ENCODE measurements at places on chromosomes 7 and 10.

DNA sequence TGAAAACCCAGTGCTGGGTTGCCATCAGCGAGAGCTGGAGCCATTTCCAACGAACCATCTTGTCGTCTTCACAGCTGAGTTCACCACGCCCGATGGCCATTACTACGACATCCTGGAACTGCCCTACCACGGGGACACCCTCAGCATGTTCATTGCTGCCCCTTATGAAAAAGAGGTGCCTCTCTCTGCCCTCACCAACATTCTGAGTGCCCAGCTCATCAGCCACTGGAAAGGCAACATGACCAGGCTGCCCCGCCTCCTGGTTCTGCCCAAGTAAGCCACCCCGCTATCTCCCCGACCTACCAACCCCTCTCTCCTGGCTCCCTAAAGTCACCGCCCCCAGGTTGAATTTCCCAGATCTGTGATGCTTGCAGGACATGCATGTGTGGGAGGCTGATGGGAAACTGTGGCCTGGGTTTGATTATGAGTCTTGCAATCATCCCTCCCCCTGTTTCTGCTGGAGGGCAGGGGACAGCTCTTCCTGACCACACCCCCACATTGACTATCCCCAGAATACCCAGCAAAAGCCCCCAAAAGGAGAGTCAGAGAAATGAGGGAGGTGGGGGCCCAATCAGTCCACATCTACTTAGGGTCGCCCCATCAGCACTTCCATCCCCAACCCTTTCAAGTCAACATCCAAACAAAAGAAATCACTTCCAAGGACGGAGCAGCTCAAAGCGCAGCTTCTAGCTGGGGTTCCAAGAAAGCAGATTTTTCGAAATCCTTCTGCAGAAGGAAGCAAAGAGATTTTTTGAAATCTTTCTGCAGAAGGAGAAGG lies 6.9 kb downstream of the SERPINE1 start:
- DNase-seq, result no peak

- no peak for DNase-seq
Measured at GRCh38 chr10:49575489-49576072, 34.5 kb upstream of the SLC18A3 start.

DNA sequence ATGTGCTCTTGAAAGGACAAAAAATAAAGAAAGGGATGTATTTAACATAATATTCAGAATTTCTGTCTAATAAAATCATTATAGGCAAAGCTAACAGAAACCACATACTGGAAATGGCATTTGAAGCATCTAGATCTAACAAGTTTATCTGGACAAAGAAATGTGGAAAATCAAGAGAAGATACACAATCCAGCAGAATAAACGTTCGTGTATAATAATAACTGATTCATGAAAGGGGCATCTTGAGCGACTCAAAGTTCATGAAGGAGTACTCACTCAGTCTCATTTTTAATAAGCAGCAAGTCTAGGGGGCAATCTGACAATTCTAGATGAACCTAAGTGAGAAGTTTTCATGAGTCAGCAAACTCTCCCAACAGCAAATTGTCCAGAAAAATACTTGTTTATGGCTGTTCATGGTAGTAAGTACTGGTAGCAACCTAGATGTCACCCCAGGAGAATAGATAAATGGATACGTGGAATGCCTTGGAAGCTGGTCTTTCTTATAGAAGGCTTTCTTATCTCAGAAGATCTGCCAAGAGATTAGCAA lies 541.8 kb downstream of the INHBA start:
- DNase-seq, result no peak

GRCh38 chr10:98038288-98038687 lies 7.9 kb upstream of the CRTAC1 start:
- DNase-seq, result peak; percentile 41

DNA sequence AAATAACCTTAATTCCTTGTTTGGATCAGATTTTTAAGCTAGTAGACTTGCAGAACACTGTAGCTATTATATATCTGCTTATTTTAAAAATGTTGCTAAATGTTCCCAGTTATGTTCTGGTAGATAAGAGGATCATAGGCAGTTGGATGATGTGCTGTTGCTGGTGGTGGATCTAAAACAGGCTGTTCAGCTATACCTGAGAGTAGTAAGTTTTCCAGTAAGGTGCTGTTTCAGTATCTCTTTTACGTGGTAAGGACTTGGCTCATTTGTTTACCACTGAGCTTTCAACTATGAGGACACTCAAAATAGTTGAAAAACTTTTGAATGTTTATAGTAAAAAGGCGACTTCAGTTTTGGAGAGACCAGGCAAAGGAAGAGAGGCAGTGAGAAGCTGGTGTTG lies 180.9 kb downstream of the CDK14 start:
- no peak for DNase-seq

Data from neural progenitor cell (in vitro differentiated cells).